ENCODE measurements at places on chromosomes 5 and 9.

GRCh38 chr9:110922145-110922544, 116.1 kb downstream of the LPAR1 start:
- DNase-seq = no peak

DNA sequence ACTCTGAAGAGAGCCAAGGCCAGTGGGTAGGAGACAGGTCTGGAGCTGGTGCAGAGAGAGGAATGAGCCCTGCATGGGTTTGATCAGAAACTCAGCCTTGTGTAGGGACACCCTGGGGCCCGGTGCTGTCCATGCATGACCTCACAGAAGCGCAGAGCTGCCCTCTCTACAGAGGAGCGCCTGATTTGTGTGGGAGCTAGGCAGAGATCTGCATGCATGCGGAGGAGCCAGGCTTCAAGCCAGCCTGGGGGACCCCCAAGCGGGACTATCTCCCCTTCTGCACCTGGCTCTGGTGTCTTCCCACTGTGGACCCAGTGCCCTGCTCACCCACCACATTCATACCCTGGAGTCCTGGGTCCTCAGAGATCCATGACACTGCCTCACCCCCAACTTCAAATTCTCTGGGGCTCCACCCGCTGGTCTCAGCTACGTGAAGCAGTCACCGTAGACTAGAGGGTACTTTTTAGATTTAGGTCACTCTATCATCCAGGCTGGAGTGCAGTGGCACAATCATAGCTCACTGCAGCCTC, 2.6 kb upstream of the LCN2 start:
- DNase-seq = no peak

- no peak for DNase-seq
These were observed 11.6 kb downstream of the PSIP1 start for GRCh38 chr9:15499139-15499538.

GRCh38 chr9:11235061-11235460, 622.3 kb upstream of the PTPRD start:
- DNase-seq = no peak

GRCh38 chr5:149790276-149790675, 60.2 kb downstream of the PPARGC1B start:
- no peak for DNase-seq

DNA sequence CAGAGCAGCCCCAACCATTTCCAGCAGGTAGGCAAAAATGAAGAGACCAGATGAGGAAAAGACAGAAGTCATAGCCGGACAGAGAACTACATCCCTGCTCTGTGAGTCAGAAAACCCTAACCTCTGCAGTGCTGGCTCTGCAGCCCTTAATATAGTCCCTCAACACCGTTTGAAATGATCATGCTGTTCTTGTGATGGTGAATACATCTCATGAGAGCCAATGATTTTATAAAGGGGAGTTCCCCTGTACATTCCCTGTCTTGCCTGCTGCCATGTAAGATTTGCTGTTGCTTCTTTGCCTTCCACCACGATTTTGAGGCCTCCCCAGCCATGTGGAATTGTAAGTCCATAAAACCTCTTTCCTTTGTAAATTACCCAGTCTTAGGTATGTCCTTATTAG, 216.8 kb upstream of the RFX3 start:
- DNase-seq = no peak

- no peak for DNase-seq
These were observed 656.3 kb upstream of the FAM174A start for GRCh38 chr5:99878830-99879229.

- no peak for DNase-seq
These were observed 76.6 kb upstream of the XPA start for GRCh38 chr9:97773723-97774122.

DNA sequence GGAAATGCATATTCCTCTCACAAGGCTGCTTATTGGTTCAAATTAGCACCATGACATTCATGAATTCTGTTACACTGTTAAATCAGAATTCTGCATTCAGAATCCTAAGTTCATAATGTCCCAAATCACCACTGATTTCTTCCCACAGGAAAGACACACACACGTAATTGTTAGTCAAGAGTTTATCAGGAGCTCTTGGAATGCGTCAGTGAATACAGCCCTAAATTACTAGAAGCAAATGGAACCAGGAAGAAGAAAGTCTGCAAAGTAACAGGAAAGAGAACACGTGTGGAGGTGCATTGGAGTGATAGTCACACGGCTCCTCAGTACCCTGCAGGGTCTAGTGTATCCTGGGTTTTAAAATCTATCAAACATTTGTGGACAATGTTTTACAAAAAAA, 110.2 kb downstream of the ANXA2R start:
- DNase-seq = no peak

DNA sequence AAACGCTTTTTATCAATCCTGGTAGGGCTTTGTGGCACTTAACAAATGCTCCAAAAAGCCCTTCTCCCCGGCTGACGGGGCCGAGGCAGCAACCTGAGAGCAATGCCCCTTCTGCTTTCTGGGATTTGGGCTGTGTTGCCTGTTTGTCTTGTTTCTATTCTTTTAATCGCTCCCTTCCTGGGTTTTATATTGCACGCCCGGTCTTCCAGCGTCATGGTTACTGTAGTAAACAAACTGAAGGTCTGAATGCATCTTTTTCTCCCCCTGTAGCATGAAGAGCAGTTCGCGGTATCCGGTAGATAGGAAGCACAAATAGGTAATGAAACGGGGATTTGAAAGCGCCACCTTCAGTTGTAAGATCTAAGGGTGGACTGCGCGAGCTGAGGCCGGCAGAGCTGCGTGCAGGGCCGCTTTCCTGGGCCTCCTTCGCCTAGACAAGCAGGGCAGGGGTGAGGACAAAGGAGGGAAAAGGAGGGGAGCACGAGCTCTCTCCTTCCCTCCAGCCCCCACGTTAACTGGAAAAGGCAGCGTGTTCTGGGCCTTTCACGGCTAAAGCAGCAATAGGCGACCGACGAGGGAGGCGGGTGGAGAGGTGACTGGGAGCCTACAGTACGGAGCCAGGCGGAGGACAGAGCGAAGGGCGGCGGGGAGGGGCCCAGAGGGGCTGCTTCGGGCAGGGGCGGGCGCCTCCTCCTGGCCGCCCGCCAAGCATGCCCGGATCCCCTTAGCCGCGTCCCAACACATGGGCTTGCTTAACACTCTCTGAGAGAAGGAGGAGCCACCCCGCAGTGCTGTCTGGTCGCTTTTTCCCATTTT, 49.3 kb upstream of the ZNF366 start:
- peak; percentile 74 for DNase-seq

DNA sequence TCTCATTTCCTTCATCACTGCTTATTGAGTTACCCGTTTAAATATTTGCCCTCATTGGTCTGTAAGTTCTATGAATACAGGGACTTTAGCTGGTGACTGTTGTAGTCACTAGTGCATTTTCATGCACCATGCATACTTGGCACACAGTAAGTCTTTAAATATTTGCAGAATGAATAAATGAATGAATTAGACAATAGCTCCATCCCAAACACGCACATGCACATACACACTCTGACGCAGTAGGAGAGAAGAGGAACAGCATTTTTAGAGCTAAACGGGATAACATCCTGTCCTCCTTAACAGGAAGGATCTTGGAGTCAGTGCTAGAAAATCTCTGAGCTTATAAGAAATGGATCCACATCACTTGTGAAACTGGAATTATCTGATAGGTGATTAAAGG, 447.7 kb downstream of the KIF4B start:
- DNase-seq = no peak

GRCh38 chr5:14347522-14347921, 204.4 kb downstream of the TRIO start:
- no peak for DNase-seq

DNA sequence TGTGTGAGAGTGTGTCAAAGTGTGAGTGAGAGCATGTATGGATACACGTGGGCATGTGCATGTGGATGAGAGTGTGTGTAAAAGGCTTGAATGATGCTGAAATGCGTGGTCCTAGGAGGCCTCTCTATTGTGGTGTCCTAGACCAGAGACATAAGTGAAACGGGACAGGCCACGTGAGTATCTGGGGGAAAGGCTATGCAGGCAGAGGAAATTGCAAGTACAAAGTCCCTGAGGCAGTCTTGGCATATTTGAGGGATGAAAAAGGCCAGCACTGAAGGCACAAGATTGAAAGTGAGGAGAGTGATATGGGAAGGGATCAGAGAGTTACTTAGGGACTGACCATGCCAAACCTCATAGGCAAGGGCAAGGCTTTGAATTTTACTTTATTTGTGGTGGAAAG, 67.2 kb upstream of the CCDC152 start:
- DNase-seq = no peak

DNA sequence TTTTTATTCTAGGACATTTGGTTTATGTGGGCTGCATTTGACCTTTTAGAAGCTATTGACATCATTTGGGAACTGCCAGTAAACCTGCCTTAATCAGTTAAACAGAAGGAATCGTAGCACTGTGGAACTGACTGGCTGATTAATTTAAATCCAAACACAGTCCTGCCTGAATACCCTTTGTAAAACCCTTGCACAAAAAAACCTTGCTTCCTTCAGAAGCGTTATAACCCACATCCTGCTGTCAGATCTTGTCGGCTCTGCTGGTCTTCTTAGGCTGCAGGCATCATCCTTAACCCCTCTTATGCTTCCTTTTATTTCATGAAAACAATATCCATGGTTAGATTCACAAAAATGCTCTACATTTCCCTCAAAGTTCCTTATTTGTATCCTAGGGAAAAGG, 46.3 kb downstream of the PAM start:
- no peak for DNase-seq

All from NCI-H2081 (cell line).